ENCODE measurements at places on chromosomes 5 and 9. TPM values are rescaled to one million over a fixed set of nuclear protein-coding genes. Genes with fewer than 3 reads are reported as not detected.

PARP8 gene
- polyA plus RNA-seq: 16.2 TPM

FOXD4L5 gene
- polyA plus RNA-seq: 0.10 TPM

BTNL8 gene
- polyA plus RNA-seq: 0.58 TPM

PAM gene
- polyA plus RNA-seq: 245 TPM

HSD17B3 gene
- 0.67 TPM for polyA plus RNA-seq

DBN1 gene
- 177 TPM for polyA plus RNA-seq

PPIP5K2 gene
- 77.3 TPM for polyA plus RNA-seq
